ENCODE measurements at places on chromosomes 5 and 9.

DNA sequence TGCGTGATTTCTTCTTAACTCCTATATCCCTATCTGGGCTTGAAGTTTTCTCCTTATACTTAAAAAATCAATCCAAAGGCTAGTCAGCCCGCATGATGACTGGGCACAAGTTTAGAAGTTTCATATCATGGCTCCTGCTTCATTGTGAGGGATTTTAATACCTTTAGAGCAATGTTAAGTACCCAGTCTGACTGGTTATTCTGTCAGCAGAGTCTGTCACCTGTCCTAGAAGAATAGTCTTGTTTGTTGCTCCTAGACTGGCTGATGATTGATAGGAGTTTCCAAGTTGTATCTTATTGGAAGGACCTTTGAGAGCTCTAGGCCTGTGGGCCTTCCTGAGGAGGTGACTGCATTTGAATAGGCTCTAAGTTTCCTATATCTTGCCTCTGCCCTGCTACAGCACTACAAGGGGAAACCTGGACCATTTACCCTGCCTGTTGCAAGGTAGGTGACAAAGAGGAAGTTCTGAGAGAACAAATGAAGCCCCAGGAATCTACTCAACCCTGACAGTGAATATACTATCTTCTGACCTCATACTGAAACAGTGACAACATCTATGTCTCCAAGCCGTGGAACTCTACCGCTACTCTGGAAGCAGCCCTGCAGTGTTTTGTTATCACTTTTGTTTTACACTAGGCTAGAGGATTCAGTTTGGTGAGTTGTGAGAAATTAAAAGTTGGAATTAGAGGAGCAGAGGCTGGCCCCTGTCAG, 66.5 kb downstream of the F2RL2 start:
- DNase-seq = no peak

- DNase-seq = no peak
Measured at GRCh38 chr9:86601697-86602096, 247.5 kb upstream of the TUT7 start.

DNA sequence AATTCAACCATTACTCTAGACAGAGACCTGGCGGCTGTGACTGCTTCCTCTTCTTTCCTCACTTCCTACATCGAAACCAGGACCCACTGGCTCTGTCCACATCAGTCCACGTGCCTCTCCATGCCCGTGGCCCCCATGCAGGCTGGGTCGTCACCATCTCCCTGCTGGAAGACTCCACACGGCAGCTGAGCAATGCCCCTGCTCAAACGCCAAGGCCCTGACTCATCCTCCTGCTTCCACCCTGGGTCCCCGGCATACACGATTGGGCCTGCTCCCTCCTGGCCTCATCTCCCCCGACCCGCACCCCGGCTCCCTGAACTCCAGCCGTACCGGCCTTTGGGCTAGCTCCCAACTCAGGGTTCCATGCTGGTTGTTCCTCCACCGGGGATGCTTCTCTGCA, 67.2 kb upstream of the IER5L start:
- no peak for DNase-seq

DNA sequence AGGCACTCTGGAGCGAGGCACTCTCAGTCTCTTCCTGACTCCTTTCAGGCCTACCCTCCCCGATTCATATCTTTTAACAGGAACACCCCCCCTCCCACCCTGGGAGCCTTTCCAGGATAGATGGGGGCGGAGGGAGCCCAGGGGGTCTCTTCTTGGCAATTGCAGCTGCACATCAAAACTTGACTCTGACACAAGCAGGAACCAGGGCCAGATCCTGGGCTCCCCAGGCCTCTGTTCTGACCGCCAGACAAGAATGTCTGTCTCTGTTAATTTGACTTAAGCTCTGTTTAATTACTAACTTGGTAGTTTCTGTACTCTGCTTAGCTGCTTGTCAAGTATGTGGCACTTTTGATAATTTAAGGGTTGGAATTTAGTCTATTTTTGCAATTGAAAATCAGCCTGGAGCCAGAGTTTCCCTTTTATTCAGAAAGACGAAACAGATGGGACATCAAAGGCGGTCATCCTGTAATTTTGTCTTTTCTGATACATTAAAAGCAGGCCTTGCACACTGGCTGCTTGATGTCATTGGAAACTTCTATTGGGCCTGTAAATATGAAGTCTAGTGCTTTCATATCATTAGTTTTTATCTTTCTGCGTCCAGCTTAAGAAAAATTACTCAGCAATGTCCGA, 43.3 kb downstream of the ACTL7B start:
- DNase-seq = no peak

- DNase-seq = no peak
Measured at GRCh38 chr5:135053989-135054388, 20.0 kb upstream of the PITX1 start.

- no peak for DNase-seq
Measured at GRCh38 chr5:1709171-1709803, 90.3 kb downstream of the MRPL36 start.

GRCh38 chr5:79567926-79568549, 44.2 kb upstream of the TENT2 start:
- DNase-seq = no peak

DNA sequence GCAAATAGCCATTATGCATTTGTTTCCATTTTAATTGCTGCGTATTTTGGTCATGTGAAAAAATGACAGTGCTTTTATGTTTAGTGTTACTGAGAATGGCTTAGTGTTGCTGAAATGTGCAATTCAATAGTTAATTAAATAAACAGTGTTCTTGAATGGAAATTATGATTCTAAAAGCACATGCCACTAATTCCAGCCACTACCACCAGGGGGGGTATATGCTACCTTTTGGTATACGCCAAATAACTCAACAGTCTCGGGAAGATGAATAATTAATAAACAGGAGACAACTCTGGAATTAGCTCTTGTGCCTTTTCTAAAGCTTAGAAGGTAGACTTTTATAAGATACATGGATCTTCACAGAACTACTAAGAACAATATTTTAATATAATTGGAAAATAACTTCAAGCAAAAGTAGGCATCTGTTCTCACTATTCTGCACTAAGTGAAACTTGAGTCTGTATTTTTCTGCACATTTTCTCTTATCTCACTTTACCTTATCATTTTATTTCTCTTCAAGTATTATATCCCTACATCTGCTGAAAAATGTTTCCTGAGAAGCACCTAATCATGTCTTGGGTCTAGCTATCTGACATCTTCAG, 83.5 kb upstream of the MINAR2 start:
- DNase-seq = no peak

DNA sequence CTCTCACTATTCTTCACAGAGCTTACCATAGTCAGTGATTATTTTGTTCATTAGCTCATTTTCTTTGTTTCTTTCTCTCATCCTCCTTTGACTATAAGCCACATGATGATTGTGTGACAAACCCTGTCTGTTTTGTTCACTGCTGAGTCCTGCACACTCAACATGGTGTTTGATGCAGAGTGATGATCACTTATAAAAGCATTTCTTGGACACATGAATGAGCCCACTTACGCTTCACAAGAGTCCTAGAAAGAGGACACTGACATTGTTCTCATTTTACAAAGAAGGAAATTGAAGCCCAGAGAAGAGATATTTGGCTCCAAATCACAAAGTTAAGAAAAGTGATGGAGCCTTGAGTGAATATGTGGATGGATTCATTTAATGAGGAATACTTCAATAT, 13.4 kb downstream of the ABLIM3 start:
- DNase-seq = no peak

- DNase-seq = no peak
Measured at GRCh38 chr5:107002115-107002514, 668.6 kb downstream of the EFNA5 start.

- DNase-seq = no peak
Measured at GRCh38 chr5:17893026-17893635, 258.9 kb downstream of the TAF11L14 start.

DNA sequence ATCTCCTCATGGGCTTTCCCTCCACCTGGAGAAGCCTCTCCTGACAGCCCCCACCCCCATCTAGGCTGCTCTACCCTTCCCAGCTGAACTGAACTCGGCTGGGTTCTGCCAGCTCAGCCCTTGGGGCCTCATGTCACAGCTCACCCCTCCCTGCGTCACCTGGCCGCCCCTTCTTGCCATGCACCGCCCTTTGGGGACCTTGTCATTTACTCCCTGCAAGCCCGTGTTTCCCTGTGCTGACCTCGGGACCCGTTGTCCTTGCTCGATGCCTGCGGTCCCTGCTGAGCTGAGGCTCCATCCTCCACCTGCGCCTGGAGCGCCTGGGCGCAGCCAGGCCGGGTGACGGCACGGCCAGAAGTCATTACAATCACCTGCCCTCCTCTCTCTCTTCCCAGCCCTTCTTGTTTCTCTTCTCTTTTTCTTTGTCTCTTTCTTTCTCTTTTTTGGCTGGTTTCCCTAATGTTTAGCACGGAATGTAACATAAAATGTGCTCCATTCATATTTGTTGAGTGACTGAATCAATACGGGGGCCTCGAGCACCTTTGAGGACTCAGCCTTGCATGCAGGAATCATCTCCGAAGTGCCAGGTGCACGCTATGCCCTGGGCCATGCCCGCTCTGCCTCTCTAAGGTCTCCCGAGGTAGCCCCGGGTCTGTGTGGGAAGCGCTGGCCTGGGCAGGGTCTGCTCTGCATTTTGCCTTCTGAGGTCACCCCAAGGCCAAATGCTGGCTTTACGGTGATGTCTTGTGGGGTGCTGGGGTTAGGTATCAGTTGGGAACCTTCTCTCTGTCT, 48.1 kb upstream of the COL5A1 start:
- no peak for DNase-seq

DNA sequence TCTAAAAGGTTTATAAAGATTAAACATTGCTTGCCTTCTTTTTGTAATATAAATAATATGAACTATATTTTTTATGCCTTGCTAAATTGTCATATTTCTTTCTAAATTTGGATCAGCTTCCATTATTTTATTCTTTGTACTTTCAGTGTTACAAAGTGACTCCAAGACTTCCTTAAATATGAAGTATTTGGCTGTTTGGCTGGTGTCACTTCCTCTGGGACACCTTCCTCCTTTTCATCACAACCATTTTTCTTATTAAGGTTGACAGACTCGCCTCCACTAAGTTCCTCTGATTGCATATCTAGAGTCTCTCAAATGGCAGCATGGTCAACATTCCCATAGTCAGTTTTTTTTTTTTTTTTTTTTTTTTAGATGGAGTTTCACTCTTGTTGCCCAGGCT, 73.8 kb upstream of the SLC1A1 start:
- DNase-seq = no peak

GRCh38 chr9:14591411-14591810, 101.8 kb downstream of the ZDHHC21 start:
- DNase-seq = no peak

GRCh38 chr9:116141864-116142561, 11.6 kb upstream of the PAPPA start:
- DNase-seq = no peak

DNA sequence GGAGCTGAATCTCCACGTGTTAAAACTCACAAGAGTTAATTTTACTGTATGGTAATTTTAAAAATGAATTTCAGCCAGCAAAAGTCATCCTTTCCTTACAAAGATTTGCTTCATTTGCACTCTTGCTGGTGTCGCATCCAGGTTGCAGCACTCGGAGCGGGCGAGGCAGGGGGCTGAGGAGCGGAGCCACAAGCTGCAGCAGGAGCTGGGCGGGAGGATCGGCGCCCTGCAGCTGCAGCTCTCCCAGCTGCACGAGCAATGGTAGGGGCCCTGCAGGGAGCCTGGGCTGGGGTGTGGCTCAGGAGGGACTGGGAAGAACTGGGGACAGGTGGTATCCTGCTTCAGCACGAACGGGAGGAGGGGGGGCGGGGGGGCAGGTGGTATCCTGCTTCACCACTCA, 27.1 kb downstream of the HNRNPH1 start:
- DNase-seq = no peak

- no peak for DNase-seq
Measured at GRCh38 chr9:14393418-14393817, 79.5 kb upstream of the NFIB start.

- DNase-seq = no peak
Measured at GRCh38 chr5:34699155-34700077, 43.3 kb downstream of the RAI14 start.

- no peak for DNase-seq
Measured at GRCh38 chr9:127283135-127283534, 18.6 kb downstream of the GARNL3 start.

DNA sequence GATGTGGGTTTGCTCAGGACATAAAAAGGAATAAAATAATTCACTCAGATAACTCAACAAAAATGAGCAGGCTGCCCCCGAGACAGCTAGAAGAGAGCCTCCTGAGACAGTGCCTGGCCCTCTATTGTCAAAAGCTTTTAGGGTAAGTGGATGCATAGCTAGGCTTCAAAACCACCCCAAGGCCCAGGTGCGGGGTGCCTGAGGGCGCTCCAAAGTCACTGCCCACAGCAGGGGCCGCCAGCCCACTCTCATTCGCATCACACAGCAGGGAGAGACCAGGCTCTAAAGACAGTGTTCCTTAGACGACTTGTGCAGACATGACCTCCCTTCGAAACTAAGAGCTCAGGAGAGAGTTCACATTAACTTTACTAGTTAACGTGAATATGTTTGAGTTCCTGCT, 271.5 kb downstream of the FSTL4 start:
- no peak for DNase-seq

DNA sequence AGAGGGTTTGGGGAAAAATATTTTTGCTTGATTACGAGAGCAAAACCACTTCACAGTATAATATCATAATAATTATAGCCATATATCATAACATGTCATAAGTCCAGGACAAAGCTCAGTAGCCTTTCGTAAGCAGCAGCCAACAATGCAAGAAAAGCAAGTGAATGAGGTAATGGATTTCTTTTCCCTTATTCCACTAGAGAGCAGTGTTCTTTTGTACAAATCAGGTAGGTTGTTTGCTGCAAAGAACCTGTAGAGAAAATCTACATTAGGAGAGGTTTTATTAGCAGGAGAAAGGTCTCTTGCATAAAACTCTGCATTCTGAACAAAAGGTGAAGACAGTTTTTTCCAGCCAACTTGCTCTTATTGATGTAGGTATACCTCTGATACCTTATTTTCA, 1033.4 kb downstream of the TLE4 start:
- no peak for DNase-seq

DNA sequence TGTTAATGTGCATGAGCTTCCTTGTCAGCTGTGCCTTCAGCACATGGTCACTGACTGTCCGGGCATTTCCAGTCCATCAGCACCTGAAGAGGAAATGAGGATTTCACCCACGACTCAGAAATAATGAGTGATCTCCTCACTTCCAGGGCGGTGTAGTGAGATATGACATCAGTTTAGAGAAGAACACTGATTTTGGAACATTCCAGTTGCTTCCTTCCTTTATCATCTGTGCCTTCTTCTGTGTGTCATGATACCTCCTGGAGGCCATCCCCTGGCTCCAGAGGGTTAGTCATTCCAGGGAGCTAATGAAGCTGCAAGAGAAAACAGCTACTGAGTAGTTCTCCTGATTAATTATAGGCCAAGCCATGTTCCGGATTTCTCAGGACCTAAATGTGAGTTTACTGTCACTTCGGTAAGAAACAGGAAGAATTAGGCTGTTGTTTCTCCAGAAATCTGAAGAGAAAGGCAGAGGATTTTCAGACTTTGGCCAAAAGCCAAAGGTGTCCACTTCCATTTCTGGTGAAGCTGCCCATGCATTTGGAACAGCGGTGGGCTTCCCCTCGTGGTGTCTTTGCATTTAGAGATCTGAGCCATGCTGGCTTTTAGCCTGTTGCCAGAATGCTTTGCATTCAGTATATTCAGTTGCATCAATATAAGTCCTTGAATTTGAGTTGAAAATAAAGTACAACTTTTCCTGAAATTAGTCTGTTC, 161.3 kb upstream of the OTULINL start:
- no peak for DNase-seq

Measured in T-helper 1 cell (primary cell).